ENCODE measurements at places on chromosomes 5 and 9.

GRCh38 chr5:157026789-157027424 is 32.0 kb downstream of the HAVCR1 start:
- DNase-seq, result no peak

DNA sequence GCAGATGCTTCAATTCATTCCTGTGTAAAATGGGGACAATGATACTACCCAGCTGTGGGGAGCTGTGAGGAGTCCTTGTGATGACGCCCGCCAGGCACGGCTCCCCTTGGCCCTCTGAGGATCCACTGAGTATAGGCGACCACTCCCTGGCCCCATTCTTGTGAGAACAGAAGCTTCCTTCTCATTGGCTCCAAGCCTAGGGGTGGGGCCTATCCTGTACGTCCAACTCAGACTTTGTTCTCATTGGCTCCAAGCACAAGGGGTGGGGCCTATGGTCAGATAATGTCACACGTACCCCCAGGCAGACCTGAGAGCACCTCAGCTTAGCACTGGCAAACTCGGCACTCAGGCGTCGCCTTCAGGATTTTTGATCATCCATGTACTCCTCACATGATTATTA is 232.9 kb upstream of the MVB12B start:
- DNase-seq, result no peak

DNA sequence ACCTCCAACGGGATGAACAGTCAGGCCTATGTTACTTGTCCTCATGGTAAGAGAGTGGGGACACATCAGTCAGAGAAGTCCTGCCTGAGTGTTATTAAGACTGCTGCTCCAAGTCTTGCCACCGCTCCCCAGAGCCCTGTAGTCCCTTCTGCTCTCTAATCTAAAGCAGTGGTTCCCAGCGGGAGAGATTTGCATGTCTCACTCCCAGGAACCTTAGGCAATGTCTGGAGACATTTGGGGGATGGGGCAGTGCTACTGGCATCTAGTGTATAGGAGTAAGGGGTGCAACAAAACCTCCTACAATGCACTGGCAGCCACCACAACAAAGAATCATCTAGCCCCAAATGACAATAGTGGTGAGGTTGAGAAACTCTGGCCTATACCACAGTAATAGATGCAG is 2.6 kb upstream of the SVEP1 start:
- no peak for DNase-seq

DNA sequence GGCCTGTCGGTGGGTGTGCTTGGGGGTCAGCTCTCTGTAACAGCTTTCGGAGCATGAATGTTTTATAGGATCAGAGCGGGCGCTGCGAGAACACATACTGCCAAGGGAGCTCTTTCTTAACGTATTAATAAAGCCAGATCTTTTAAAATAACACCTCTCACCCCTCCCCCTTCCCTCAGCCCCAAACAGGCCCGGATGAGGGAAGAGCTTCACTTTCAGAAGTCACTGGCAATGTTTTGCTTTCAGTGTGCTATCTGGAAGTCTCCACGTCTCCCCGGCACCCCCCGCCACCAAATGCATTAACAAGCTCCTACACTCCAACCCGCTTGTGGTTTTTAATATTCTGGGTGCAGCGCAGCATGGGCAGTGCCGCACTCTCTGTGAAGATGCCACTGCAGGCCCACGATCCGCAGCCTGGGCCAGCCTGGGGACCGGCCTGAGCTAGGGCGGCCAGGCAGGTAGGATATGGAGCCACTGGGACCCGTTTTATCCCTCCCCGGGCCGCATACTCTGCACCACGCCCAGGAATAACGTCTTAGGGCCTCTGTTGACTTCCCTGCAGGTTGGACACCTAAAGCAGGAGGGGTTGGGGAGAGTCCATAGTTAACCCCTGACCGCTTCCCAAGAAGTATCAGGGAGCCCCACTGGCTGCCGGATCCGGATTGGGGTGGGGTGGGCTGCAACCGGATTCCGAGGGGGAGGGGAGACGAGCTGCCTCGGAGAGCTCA is 12.6 kb downstream of the NR2F1 start:
- DNase-seq, result no peak
